ENCODE measurements at places on chromosomes 3 and 15.

GRCh38 chr15:98568382-98569017, 79.8 kb upstream of the IGF1R start:
- no peak for DNase-seq

DNA sequence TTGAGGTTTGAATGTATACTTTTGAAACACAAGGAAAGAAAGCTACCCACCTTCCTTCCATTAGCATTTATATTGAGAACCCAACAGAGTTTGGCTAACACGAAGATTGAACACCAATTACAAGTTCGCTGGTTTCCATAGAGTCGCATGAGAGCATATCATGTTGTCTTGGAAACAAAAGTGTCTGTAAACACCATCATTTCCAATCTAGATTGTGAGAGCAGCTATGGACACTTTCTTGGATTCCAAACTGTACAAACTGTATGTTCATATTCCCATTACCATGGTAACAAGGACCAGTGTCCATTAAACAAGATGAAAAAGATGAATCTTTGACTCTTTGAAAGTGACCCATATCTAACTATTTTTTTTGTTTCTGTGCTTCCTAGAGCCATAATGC, 529.9 kb upstream of the ROBO1 start:
- no peak for DNase-seq

DNA sequence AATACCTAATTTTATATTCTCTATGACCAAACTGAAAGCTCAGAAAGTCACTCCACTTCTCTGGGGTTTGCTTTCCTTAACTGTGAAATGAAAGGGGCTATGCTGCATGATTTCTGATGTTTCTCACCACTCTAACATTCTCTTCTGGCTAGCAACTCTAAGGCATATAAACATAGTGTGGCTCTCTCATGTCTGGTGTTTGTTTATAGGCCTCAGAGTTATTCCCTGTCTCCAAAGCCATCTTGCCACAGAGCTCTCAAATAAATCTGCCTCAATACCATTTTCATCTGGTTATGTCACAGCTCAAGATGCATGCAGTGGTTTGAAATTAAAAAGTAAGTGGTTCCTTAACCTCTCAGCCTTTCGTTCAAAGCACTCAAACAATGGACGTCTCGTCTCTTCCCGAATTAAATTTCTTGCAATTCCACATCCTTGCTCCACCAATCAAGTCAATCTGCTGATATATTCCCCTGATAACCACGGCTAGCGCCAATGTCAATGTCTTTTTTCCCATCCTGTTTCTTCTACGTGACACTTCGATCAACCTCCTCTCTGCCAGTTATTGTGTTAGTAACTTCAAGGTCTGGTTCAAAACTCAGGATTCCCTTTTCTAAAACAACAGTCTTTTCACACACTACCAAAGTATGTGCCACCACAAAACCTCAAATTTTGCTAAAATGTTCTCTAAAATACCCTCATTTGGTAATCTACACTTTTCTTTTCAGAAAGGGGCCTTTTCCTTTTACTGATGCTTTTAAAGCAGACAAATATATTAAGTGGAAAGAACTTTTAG, 16.0 kb downstream of the TOMM70 start:
- no peak for DNase-seq

DNA sequence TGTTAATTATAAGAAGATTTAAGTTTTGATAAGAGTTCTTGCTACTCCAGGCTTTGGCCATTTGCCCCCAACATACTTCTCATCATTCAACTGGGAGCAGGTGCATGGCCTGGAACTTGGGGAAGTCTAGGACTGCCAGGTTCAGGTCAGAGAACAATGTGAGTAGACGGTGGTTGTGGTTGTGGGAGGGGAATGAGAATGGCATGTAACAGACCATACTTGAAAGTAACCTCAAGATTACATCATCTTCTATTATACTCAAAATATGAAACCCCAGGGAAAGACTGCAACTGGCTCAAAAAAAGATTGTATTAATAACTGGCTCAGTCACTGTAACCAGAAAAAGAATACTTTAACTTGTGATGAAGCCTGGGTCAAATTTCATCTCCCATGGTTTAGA, 364.9 kb upstream of the DPPA4 start:
- DNase-seq = peak; percentile 9

- no peak for DNase-seq
Observed at GRCh38 chr3:5428607-5429516, 241.4 kb downstream of the EDEM1 start.

DNA sequence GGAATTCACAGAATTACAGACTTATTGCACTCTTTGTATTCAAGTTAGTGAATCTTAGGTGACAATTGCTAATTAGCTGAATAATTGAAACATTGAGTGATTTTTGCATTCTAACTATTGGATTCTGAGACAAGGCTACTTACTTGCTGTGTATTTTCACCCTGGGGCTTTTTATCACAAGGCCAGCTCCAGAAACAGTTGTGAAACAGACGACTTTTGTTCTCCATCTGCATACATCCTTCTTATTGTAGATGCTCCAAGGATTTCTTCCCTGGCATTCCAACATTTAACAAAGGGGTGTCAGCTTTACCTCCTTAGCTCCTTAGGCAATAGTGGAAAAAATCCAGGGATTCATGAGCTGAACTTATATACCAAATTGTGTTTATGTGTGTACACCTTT, 233.2 kb upstream of the CHRM5 start:
- no peak for DNase-seq

DNA sequence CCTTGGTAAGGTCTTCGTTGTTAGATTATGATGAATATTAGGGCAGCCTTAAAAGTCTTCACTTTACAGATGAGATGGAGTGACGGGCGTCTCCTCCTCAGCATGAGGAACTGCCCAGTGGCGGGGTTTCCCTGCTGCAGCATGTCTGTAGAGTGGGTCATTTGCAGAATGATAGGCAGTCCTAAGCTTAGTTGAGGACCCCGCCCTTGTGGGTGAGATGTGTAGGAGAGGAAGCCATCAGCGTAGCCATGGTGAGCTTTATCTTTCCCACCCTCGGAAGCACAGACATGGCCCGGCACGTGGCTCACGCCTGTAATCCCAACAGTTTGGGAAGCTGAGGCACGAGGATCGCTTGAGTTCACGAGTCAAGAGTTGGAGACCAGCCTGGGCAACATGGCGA, 877 bp downstream of the NIT2 start:
- DNase-seq = peak; percentile 7

DNA sequence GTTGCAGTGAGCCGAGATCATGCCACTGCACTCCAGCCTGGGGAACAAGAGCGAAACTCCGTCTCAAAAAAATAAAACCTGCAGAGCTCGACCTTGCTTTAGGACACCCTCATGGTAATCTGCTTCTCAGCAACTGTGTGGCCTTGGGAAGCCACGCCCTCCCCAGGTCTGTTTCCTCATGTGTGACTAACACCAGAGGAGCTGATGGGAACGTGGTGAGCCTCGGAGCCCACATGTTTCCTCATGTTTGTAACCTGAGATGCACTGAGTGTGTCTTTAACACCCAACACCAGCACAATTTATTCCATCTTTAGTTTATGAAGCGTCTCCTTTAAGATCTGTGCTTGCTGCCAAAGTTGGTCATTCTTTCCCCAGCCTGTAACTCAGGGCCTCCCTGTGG, 142.8 kb downstream of the OCA2 start:
- no peak for DNase-seq

DNA sequence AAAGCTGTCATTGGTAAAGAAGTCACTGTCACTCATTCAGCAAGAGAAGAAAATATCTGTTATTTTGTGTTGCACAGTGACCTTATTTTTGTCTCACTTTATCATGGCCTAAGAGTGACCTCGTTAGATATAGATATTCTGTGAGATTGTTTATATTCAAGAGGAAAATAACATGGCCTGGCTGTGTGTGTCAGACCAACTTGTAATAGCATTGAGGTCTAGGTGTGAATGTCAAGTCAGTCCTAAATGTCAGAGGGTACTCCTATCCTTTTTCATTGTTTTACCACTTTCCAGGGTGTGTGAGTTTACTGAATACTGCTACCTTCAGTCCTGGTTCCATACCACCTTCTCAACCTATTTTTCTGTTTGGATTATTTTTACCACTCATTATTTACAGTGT, 18.5 kb upstream of the TM4SF4 start:
- DNase-seq = no peak

GRCh38 chr15:96322536-96323318, 7.8 kb upstream of the NR2F2 start:
- no peak for DNase-seq

- no peak for DNase-seq
Observed at GRCh38 chr3:174498638-174499037, 360.5 kb upstream of the NAALADL2 start.

DNA sequence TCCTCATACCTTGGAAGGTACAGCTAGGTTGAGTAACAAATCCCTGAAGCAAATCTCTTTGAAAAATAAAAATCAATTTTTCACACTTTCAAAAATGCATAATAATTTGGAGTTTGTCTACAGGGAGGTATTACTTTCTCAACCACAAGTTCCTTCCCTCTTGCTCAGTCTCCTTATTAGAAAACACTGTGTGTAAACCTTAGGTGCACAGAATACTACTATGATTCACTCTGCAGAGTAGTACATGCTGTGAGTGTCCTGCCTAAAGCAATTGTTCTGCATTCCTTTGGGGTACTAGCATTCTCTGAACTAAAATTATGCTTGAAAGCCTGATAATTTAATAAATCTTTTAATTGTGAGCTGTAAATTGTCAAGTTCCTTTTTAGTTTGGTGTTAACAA, 115.9 kb upstream of the EPHA3 start:
- DNase-seq = no peak

DNA sequence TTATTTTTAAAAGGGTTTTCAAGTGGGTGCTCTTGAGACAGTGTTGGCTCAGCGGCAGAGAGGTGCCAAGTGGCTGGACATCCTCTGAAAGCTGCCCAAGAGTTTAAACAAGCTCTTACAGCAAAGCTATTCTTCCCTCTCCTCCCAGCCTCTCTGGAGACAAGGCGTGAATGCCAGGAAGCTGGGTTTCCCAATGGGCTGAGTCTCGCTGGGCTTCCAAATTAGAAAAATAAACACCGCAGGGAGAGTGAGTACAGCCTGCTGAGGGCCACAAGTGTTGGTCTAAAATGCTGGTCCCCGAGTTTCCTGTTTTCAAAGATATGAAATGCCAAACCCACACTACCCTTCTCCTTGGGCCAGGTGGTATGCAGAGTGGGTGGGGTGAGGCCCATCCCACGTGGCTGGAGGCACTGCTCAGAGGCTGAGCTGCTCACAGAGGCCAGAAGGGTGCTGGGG, 36.4 kb downstream of the ZDHHC3 start:
- no peak for DNase-seq

- DNase-seq = no peak
Observed at GRCh38 chr15:98143116-98143515, 182.6 kb downstream of the ARRDC4 start.

DNA sequence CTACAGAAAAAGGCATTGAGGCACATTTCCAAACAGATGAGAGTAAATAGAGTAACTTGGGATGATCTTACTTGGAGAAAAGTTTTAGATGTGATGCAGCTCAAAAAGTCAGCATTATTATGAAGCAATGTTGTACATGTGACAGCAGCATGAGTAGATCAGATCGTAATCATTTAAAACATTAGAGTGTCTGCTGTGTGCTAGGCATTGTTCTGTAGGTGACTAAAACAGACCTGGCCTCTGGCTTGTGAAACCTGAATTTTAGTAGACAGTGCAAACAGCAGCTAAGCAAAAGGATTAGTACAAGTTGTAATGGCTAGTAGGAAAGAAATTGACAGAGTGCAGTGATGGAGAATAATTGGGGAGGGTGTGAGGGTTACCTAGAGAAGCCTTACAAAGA, 15.1 kb downstream of the UBE2E1 start:
- no peak for DNase-seq

- no peak for DNase-seq
Observed at GRCh38 chr3:57098418-57099310, 38.2 kb downstream of the SPATA12 start.

- DNase-seq = no peak
Observed at GRCh38 chr3:47664519-47664918, 85.9 kb upstream of the CSPG5 start.

GRCh38 chr3:44427683-44428082, 49.8 kb downstream of the ZNF445 start:
- no peak for DNase-seq
